ENCODE measurements at places on chromosomes 3 and 15.

DNA sequence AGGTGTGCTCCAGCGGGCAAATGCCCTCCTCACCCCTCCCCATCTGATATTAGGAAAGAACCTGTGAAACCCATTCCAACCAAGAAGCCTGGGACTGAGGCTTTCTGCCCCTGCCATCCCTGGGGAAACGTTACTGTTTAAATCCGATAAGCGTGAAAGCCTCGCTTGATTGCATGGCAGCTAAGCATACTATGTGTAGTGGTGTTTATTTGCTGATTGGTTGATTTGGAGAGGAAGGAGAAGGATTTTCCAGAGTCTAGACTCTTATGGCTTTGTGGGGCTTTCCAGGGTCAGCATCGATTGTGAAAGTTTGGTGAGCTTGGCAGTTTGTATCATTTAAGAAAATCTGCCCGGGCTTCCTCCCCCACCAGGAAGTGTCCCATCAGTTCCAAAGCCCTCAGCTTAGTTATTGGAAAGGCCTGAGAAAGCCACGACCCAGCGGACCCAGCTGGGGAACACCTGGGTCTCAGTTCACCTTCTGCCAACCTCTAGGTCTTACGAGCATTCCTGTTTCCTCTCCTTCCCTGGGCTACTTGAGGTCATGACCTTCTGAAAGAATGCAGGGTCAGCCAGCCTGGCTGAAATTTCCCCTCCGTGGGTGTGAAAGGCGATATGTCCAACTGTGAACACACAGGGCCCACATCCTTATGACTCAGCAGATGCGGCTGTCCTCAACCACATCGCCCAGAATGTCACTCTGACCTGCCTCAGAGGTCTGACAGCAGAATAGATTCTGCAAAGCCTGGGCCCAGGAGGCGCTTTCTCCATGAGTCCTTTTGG lies 62.8 kb upstream of the HERC1 start:
- peak; percentile 51 for DNase-seq

DNA sequence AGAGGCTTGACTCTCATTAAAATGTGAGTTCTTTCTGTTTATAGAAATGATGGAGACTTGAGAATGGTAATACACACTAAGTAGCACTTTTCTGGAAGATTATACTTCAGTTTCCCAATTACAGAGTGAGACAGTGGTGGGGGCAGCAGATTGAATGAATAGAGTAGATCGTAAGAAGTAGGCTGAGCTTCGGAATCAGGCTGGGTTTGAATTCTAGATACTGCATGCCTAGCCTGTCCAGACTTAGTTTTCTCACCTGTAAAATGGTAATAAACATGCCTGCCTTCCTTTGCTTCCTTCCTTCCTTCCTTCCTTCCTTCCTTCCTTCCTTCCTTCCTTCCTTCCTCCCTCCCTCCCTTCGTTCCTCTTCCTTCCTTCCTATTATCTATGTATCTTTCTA lies 8.1 kb downstream of the IL1RAP start:
- DNase-seq: no peak

GRCh38 chr3:149638228-149639092 lies 19.4 kb downstream of the WWTR1 start:
- no peak for DNase-seq

DNA sequence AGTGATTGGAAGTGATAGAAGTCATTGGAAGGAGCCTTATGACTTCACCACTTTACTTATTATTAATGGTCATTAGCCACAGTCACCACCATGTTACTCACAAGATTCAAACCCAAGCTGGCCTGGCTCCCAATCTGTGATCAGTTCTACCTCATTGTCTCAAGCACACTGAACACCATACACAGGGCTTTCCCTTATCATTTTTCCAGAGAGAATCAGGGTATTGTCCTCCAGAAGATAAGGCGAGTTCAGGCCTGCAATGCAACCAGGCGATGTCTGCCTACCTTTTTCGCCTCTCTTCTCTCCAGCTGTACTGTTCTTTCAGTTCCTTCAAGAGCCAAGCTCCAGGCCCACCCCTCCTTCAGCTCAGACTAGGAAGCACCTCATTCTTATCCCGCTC lies 24.9 kb downstream of the EMC7 start:
- no peak for DNase-seq

GRCh38 chr3:181493423-181493822 lies 218.3 kb upstream of the SOX2 start:
- no peak for DNase-seq

- DNase-seq: no peak
Measured at GRCh38 chr3:134347551-134347950, 26.7 kb downstream of the AMOTL2 start.

- no peak for DNase-seq
Measured at GRCh38 chr3:13111873-13112520, 38.8 kb upstream of the IQSEC1 start.

DNA sequence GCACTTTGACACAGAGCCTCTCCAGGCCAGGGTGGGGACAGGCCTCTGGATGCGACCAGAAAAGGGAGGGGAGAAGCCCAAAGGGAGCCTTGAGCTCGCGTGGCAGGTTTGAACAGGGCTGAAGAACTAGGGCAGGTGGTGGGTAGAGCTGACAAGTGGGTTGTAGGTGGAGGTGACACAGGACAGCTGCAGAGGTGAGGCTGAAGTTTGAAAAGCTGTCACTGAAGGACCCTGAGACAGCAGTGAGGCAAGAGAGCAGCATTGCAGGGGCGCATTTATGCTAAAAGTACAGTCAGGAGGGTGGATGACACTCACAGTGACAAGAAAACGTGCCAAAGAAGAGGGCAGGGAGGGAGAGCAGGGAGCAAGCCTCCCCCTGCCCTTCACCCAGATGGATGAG lies 21.8 kb upstream of the EPB42 start:
- DNase-seq: no peak

- DNase-seq: no peak
Measured at GRCh38 chr3:169094204-169094603, 569.3 kb downstream of the MECOM start.

- DNase-seq: no peak
Measured at GRCh38 chr3:31668242-31668641, 135.5 kb downstream of the STT3B start.

- DNase-seq: no peak
Measured at GRCh38 chr3:111861391-111861790, 2.3 kb downstream of the PHLDB2 start.

GRCh38 chr3:10205451-10206165 lies 40.9 kb downstream of the IRAK2 start:
- DNase-seq: no peak
